ENCODE measurements at places on chromosomes 5 and 9.
A peak's percentile ranks its signal among the peaks of the same experiment; 100 is the strongest.

- no peak for DNase-seq
Measured at GRCh38 chr5:14410068-14410393, 171.6 kb upstream of the OTULINL start.

DNA sequence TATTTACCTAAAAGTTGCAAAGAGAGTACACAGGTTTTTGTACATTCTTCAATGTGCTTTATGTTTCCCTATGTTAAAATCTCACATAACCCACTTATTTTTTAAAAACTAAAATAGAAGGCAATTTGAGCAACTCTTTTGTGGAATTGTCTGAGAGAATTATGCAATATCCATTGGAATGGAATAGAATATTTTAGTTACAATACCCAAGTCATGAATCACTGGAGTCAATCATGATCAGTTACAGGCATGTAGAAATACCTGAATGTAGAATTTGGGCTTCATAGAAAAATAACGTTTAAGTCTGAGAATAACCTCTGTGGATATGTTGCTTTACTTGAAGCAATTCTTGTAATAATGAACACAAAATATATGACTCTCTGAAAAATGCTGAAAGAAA lies 143.3 kb downstream of the FGF10 start:
- no peak for DNase-seq

DNA sequence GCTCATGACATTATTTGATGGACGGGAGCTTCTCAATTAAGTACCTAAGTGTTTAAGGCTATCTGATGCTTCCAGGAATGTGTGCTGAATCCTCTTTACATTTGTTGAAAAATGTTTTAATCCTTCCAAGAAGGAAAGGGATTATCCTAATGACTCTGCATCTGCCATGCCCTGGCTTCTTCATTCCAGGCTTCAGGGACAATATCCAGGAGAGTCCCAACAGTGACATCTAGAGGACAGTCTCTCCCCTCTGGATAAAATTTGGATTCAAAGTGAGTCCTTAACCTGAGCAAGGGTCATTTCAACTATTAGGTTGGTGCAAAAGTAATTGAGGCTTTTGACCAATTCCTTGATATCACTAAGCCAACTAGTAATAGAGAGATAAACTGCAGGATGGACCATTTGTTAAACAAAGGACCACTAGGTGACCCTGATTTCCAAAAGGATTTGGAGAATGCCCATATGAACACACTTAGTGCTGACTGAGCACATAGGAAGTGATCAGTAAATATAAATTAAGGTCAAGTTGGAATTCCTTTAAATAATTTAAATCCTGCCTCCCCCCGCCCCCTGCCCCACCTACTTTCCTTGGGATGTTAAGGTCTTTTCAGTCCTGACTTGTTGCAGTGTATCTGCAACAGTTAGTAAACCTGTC lies 19.1 kb downstream of the TNFSF8 start:
- no peak for DNase-seq

DNA sequence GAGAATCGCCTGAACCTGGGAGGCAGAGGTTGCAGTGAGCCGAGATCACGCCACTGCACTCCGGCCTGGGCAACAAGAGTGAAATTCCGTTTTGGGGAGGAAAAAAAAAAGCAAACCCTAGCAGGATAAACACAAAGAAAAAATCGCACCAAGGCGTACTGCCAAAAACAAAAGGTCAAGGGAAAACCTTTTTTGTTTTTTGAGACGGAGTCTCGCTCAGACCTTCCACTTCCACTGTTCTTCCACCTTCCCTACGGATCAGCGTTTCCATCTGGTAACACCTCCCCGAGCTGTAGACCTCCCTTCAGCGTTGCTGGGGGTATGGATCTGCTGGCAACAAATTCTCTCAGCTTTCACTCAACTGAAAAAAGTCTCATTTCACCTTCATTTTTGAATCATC lies 20.1 kb upstream of the FCN2 start:
- DNase-seq = no peak

DNA sequence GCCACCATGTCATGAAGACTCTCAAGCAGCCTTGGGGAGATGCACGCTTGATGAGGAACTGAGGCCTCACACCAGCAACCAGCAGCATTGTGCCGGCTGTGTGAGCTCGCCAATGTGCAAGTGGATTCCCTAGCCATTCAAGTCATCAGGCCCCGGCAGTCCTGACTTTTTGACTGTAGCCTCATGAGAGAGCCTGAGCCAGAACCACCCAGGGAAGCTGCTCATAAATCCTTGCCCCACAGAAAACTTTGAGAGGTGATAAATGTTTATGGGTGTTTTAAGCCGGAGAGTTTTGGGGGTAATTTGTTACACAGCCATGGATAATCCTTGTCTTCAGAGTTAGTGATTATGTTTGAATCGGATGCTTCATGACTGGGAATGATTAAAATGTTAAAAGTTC lies 44.7 kb downstream of the FAM240B start:
- DNase-seq = no peak

DNA sequence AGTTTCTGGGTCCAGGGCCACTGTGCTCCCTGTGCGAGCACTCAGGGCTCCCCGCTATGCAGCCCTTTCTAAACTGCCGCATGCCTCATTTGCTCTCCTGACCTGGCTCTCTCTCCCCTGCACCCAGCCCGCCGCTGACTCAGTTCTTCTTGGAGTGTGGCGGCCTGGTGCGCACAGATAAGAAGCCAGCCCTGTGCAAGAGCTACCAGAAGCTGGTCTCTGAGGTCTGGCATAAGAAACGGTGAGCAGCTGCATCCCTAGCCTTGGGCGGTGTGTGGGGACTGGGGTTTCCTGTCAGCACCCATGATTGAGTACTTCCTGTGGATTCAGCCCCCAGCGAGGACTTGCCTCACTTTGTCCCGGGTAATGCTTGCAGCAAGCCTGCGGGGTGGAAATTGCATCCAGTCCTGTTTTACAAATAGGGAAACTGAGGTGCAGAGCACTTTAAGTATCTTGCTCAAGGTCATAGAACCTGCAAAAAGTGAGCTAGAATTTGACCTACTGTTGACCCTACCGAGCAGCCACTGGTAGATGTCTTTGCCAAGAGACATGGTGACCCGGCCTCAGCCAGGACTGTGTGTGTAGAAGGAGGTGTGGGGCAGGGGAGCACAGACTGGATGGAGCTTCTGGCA lies 27.9 kb downstream of the USP20 start:
- peak; percentile 49 for DNase-seq

DNA sequence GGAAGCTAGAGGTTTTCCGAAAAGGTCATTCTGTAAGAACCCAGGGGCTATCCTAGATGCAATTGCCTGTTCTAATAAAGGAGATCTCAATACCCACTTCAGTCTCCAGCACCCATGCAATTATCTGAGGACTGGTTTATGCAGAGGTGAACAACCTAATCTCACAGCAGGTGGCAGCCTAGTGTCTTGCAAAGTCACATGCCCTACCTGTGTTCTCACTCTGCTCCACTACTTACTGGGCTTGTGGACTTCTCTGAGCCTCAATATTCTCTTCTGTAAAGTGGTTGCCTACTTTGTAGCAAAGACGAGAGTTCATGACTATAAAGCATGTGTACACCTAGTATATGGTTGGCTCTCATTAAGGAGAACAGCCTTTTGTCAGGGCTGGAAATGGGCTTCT lies 21.0 kb upstream of the ALDH1B1 start:
- no peak for DNase-seq

GRCh38 chr9:111431684-111432083 lies 52.5 kb downstream of the ECPAS start:
- DNase-seq = no peak

DNA sequence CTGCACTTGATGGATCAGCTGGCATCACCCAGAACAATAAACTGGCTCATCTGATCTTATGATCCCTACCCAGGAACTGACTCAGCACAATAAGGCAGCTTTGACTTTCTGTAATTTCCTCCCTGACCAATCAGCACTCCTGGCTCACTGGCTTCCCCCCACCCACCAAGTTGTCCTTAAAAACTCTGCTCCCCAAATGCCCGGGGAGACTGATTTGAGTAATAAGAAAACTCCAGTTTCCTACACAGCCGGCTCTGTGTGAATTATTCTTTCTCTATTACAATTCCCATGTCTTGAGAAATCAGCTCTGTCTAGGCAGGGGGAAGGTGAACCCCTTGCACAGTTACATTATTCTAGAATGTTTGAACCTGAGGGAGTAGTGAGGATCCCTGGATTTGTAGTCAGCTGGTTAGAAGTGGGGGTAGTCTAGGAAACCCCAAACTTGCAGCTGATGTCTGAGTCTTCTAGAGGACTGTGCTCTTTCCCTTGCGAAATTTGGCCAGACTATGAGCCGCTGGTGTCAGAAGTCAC lies 111.7 kb upstream of the NEK6 start:
- no peak for DNase-seq

- no peak for DNase-seq
Measured at GRCh38 chr9:136645903-136646754, 16.6 kb upstream of the EGFL7 start.

DNA sequence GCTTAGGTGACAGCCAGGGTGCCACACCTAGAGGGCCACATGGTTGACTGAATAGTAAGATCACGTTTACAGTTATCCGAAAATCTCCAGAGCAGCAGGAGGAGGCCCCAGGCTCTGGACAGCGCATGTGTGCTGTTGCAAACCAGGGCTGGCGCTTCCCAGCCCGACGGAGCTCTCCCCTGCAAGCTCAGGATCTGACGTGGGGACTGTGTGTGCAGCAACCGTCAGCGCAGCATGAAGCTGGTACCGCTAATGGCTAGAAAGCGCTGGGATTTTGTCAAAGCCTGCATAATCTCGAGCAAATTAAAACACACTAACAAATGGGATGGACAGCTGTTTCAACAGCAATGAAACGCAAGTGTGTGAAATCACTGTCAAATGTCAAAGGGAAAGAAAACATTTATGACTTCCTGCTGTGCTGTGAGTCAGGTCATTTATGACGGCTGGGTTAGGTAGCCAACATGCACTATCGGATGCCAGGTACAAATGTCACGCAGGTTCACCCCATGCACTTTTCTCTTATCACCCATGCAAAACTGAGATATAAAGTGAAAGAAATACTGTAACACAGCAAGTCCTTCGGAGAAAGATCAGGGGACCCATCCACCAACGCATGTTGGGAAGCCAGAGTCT lies 7.5 kb downstream of the SURF4 start:
- DNase-seq = no peak

- no peak for DNase-seq
Measured at GRCh38 chr5:20833081-20833627, 845.2 kb upstream of the CDH18 start.

DNA sequence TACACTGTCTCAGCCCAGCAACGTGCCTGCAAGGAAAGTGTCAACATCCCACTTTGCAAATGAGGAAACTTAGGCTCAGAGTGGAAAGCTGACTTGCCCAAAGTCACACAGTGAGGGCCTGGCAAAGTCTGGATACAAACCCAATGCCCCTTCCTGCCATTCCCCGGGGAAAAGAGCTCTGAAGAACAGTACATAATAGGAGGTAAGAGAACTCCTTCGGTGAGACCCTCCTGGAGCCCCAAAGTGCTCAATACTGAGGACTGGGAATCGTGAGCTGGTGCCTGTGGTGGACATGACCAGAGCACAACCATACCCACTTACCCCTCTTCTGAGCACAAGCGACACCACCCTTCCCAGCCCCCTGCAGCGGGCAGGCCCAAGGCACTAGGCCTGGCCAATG lies 13.4 kb upstream of the CPLX2 start:
- no peak for DNase-seq

- DNase-seq = no peak
Measured at GRCh38 chr5:11683666-11684065, 220.6 kb downstream of the CTNND2 start.

DNA sequence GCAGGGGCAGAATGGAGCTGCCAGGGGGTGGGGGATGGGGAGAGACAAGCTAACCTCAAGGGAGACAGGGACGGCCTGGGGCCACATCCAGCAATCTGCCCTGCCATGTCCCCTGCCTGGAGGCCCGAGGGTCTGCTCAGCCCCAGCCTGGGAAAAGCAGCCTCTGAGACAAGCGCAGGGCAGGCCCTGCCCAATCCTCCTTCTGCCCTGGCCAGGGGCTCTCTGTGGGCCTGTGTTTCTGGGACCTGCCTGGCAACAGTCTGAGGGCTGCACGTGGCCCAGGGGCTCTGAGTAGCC lies 13.9 kb upstream of the QSOX2 start:
- DNase-seq = no peak

DNA sequence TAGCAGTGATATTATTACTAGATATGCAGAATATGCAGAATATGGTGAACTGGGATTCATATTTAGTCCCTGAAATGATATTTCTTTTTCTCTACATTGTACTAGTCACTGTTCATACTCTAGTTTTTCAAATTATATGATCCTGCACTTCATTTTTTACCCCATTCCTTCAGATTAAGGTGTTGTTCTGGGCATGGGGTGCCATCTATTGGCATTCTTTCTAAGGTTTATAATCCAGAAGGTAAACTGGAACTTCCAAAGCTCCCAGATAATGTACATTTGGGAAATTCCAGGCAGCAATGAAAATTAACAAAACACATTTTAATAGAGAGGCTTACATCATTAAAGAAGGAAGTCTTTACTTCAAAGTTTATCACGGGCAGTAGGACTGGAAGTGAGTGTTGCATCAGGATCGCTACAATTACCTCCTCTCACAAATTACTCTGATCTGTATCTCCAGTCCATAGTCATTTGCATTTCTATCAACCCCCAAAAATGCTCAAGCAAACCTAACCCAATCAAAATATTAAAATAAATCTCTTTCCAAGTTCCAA lies 12.5 kb downstream of the RFX3 start:
- DNase-seq = no peak

DNA sequence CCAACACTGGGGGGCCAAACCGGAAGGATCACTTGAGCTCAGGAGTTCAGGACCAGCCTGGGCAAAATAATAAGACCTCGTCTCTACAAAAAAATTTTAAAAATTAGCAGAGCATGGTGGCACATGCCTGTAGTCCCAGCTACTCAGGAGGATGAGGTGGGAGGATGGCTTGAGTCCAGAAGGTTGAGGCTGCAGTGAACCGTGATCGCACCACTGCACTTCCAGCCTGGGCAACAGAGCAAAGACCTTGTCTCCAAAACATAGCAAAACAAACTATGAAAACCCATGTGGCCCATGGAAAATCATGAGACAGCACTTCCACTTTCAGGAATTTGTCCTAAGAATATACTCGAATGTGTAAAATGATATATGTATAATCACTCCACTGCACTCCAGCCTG lies 6.1 kb downstream of the SETX start:
- no peak for DNase-seq

Measured in activated T-helper 1 cell treated with anti-CD3 and anti-CD28 coated beads, Interleukin-2, amount 50 U/mL, for 16 hours (primary cell).